ENCODE measurements at places on chromosomes 5 and 9.

DNA sequence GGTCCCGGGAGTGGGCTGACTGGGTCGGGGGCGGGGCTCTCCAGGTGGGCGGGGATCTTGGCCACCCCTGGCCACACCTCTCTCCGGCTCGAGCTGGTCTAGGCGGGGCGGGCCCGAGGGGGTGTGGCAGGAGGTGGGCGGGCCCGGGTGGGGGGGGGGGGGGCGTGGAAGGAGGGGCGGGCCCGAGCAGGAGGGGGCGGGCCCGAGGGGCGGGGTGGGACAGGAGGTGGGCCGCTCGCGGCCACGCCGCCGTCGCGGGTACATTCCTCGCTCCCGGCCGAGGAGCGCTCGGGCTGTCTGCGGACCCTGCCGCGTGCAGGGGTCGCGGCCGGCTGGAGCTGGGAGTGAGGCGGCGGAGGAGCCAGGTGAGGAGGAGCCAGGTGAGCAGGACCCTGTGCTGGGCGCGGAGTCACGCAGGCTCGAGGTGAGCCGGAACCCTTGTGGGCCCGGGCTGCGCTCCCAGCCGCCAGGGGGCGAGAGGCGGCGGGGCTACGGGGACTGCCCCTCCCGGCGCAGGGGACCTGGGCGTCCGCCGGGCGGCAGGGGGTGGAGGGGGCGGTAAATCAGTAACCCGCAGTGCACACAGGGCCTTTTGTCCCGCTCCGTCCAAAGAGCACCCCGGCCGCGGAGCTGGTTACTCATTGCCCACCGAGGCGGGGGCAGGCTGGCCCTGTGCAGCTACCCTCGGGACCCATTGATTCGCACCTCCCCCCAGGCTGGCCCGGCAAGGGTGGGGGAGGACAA is at the start of gene FGFR4:
Gene FGFR4, plus strand, starts transcription at position 262 of the 744 bp plus-strand sequence. CDS start 2,688 bp downstream, outside the sequence.
- DNase-seq = peak; percentile 66

GRCh38 chr9:29668732-29669131 is 2095.5 kb upstream of the C9orf72 start:
- DNase-seq = no peak

DNA sequence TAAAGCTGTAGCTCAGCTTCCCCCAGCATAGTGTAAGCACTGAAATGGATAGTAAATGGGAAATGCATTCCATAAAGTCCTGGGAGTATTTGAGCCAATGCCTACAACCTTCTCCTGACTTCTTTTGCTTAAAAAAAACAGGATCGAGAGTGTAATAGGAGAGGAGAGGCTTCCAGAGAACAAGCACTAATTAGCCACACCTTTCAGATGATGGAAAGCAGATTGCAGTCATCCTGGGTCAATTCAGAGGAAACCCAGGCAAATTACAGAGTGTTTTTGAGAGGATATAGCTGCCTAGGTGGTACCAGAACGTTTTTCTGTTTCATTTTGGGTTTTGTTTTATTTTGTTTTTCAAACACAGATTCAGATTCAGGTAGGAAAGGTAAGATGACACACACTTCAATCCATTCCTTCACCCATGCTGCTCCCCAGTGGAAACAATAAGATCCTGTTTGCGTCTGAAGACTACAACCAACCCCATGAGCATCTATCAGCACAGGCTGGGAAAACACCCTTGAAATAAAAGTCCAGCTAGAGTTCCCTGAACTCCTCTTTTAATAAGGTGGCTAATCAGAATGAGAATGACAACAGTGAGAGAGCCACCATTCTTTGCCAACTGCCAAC is 95.6 kb downstream of the RFK start:
- DNase-seq = no peak

GRCh38 chr9:130660683-130661450 is 3.5 kb upstream of the PRDM12 start:
- DNase-seq = no peak

DNA sequence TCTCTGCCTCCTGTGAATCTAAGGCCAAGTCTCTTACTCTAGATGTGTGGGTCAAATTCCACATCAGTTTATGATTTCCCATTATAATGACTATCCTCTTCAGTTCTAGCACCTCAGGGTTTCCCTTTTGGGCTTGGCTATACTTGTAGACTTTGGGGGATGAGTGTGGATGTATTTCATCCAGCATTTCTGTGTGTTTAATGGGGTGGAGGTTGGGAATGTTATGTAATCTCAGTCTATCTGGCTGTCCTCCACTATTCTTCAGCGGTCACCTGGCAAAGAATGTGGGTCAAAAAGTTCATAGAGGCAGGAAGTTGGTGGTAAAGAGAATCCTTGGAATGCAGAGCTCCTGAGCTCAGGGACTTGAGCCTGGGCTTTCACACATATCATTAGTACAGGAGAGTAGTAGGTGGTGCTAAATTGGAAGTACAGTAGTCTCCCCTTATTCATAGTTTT is 64.9 kb downstream of the CFAP95 start:
- no peak for DNase-seq

- DNase-seq = no peak
Observed at GRCh38 chr5:98735806-98736507, 37.5 kb upstream of the RGMB start.

All from stimulated activated CD4-positive, alpha-beta T cell treated with anti-CD3 and anti-CD28 coated beads, Interleukin-1b, Interleukin-23, amount 100 ng/mL, for 48 hours (primary cell).